NCI-H1092 treated with DMSO at 0.1 percent for 48 hours (cell line): ENCODE measurements at places on chromosomes 2 and 18.

DNA sequence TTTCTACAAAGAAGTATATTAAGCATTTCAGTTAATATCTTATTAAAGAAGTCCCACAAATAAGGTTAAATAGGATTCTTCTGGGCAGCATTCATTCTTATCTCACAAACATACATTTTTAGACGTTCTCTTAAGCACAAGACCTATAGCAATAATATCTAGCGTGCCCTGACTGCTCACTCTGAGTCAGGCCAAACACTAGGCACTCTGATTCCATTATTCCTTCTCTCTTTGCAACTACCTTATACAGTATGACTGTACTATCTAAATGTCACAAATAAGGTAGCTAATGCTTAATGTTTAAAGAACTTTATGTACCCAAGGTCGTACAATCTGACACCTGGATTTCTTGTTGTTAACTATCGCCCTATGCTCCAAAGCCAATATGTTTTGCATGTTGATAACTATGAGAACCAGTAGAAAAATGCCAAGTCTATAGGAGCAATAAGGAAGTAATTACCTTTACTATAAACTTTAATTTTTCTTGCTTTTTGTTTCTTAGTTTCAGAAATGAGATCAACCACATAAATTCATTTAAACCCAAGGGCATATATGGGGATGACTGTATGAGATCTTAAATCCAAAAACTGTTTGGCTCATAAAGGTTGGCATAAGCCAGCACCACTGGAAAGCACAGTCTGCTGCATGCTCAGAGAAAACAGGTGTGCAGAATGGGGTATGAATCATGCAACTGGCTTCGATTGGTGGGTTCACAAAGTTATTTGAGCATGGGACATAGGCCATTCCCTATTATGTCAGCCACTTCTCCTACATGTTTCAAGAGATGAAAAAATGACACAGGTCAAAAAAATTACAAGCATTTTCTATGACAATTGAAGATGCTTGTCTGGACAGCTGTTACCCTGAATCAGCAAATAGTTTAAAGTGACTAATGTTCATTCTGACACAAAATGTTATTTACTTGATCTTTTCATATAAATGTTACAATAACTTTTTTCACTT, 352.0 kb downstream of the IRS1 start:
- no peak for DNase-seq

- DNase-seq, result no peak
Measured at GRCh38 chr2:154794406-154794805, 95.9 kb downstream of the KCNJ3 start.

GRCh38 chr2:16625759-16626158, 39.9 kb downstream of the CYRIA start:
- no peak for DNase-seq

DNA sequence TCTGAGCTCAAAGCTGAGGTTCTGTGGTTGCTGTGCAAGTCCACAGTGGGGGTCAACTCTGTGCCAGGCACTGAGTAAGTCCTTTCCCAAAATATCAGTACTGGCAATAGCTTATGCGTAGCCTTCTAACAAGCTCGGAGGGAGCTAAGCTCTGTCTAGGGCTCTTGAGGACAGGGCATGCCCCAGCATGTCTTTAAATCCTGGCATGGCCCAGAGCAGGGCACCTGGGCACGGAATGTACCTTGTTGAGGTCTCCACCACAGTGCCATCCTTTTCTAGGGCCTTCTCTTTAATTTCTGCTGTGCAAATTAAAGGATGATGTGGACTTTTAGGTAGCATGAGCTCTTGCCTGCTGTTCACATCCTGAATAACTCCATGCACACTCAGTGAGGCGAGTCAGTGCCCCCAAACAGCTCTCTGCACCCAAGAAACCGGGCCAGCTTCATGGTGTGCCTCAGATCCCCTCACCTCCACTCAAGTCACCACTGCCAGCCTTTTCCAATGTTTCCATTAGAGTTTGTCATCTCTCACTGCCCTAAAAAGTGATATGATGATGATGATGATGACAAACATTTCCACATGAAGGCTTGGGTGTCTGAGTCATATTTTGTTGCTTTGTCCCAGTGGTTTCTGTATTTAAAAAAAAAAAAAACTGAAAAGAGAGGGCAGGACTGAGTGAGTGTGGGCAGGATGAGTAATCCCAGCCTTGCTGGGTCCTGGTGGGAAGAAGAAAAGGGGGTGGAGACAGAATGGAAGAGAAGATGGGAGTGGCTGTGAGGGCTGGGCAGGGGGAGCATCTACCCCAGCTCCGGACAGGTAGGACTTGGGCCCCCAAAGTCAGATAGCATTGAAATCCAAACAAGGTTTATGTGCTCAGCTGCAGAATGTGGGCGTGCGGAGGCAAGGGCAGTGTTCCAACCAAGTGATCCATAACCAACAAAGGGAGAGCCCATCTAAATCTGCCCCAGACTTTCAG, 78.9 kb downstream of the ZBTB7C start:
- peak; percentile 76 for DNase-seq

DNA sequence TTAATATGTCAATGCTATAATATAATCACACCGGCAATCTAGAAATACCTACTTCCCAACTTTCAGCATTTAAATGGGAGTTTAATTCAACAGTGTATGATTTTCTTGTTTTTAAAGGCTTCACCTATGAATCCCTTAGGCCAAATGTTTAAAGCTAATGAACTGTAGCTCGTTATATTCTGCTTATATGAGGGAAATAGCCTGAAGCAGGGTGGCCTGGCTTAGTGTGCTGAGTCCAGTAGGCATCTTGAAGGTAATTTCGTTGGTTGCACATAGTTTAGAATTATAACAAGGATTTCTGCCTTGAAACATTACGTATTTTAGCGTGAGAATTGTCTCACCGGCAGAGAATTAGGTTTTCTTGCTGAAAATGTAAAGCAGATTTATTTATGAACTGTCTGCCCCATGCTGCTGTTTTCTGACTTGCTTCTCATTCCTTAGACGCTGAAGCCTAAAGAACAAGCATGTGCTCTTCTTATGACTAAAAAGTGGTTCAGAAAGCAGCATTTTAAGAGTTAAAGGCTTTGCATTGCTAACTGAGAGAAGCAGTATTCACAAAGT, 433.7 kb upstream of the RAB12 start:
- no peak for DNase-seq

DNA sequence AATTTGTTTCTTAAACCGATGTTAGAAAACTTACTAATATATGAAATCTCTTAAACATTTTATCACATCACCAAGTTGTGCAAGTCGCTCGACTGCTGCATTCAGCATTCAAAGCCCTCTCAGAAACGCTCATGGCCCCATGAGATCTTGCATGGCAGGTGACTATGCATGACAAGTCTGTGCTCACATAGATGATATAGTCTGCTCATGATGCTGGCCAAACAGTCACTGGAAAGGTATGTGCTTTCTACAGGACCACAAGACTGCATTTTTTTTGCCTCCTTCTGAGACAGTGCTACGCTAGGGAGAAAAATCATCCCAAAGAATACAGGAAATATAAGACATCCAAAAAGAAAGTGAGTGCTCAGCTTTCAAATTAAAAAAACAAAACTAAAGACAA, 98.3 kb upstream of the ZBTB14 start:
- DNase-seq, result no peak

GRCh38 chr18:74141667-74142066, 6.0 kb downstream of the FBXO15 start:
- no peak for DNase-seq

- DNase-seq, result no peak
Measured at GRCh38 chr2:85342156-85342555, 12.2 kb downstream of the RETSAT start.

DNA sequence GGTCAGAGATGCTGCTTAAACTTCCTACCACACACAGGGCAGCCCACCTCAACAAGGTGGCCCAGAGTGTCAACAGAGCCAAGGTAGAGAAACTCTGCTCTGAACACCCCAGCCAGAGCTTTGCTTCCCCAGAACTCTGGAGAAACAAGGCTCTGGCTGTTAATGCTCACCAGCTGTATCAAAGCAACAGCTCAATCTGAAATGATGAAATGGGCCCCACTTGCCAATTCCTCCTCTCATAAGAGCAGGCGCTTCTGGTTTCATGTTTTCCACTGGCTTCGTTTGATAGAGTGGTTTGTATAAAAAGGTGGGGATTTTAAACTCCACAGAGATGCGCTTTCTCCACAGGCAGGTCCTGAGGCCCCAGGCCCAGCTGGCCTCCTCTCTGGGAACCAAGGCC, 60.9 kb upstream of the TFCP2L1 start:
- no peak for DNase-seq

DNA sequence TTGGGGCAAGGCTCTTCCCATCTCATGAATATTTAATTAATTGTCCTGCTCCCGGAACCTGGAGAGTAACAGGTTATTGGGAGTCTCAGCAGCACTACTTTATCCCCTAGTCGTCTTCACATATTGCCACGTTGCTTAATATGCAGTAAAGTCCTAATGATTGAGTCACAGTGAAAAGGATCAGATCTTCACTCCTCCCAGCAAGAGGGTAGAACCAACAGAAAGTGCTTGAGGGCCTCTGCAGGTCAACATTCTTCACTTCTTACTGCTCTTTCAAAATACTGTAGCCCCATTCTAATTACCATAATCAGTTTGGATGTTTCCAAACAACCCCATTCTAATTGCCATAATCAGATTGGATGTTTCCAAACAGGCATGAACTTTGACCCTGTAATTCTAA, 801.0 kb downstream of the LRRTM4 start:
- no peak for DNase-seq

DNA sequence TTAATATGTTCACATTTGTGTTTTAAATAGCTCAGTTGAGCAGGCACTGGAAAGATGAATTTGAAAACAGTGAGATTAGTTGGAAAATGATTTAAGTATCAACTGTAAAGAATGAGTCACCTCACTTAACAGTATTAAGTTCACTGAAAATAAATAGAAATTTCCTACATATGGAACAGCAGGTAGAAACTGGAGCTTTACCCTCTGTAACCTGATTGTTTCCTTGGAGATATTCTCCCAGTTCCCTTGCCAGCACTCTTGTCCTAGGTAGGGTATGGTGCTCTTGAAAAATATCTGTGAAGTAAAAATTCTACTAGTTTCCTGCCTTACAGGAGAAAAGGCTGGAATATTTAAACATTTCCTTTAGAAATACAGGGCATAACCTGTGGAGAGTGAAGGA, 81.3 kb upstream of the DLGAP1 start:
- no peak for DNase-seq

- no peak for DNase-seq
Measured at GRCh38 chr2:179966778-179967394, 40.2 kb downstream of the CWC22 start.

DNA sequence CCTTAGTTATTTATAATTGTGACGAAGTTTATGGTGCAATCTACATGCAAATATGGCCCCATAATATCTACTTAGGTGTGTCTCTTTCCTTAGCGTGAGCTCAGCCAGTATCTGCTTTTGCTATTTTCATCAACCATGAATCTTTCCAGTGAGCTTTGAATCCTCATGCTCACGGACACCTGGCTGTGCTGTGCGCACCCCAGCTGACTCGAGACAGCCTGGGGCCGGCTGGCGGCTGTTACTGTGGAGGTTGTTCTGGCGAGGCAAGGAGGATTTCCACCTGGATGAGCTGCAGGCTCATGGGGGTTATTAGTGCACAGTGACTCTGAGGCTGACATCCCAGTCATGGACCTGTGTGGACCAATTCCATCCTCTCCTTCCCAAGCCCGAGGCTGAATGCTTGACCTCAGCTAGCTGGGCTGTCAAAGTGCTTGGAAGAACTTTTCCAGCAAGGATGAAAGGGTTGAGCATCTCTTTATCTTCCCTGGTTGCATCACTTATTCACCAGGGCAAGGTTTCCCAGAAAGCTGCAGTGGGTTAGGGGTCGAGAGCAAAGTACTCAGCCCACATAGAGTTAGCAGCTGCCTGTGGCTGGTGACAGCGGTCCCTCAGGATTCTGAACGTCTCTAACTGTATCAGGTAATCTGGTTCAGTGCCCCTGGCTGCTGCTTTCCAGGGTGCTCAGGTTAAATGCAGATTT, 141.7 kb downstream of the ARL4C start:
- DNase-seq, result no peak

DNA sequence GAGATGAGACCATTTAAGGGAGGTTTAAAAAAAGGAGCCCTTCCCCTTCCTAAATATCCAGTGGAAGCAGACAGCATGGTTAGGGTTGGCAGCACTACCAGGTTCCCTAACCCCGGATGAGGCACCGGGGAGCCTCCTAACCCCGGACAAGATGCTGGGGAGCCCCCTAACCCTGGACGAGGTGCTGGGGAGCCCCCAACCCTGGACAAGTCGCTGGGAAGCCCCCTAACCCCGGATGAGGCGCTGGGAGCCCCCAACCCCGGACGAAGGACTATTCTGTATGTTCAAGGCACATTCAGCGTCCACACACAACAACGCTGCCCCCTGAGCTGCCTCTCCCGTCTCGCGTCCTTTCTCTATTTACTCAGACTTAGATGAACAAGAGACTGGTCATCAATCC, 51.9 kb downstream of the ANKMY1 start:
- DNase-seq, result no peak

GRCh38 chr18:9719421-9719981, 11.4 kb downstream of the RAB31 start:
- DNase-seq, result peak; percentile 37

DNA sequence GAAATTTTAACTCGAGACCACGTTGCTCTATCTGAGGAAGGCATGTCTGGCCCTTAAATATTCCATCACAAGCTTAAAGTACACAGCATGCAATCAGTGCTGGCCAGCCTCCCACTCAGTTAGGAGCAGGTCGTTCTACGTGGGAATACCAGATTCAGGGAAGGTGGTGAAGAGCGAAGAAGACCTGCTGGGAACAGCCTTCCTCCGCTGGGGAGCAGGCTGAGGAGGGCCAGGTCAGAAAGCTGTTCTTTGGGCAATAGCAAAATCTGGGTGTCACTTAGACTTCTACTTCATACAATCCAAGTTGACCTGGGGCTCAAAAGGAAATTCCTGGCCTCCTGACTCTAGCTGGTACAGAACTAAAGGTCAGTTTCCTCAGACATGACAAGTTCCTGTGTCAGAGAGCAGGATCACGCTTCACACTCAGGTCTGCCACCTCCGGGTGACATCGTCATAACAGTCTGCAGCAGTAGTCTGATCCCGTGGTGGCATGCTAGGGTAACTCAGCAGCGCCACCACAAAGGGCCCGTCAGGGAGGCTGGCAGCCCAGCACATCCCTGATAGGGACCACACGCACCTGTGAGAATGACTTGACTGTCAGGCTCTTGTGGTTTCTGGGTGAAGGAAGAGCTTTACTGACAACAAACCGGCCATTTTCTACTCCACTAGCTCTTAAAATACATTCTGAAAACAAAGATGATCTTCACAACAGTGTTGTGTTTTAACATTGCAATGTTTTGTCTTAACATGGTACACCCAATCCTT, 35.2 kb upstream of the NAPG start:
- no peak for DNase-seq

- no peak for DNase-seq
Measured at GRCh38 chr2:98716786-98717185, 14.1 kb downstream of the MGAT4A start.

- no peak for DNase-seq
Measured at GRCh38 chr2:109675666-109676345, 61.6 kb downstream of the SOWAHC start.
